ENCODE measurements at places on chromosomes 2 and 18. TPM values are rescaled to one million over a fixed set of nuclear protein-coding genes. Genes with fewer than 3 reads are reported as not detected.

DNA sequence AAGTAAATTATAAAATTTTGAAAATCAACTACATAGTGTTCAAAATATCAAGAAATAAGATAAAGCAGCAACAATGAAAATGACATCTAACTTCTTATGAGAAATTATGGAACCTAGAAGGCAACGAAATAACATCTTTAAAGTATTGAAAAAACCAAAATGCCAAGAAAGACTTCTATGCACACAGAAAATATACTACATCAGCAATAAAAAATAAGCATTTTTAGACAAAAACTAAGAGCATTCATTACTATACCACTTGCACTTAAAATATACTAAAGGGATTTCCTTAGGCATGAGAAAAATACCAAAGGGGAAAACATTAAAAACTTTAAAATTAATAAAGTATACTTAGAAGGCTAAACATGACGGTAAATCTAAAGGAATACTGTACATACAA is 556.3 kb downstream of the NUP35 start:
- no peak for DNase-seq
- no peak overlapping the region for H3K27ac ChIP-seq
- H3K4me3 ChIP-seq = no peak overlapping the region
- no peaks in the 10 kb centered on the region for H3K4me1 ChIP-seq
- H3K36me3 ChIP-seq = no peaks in the 10 kb centered on the region

Gene PLB1
- 33.6 TPM for total RNA-seq

DNA sequence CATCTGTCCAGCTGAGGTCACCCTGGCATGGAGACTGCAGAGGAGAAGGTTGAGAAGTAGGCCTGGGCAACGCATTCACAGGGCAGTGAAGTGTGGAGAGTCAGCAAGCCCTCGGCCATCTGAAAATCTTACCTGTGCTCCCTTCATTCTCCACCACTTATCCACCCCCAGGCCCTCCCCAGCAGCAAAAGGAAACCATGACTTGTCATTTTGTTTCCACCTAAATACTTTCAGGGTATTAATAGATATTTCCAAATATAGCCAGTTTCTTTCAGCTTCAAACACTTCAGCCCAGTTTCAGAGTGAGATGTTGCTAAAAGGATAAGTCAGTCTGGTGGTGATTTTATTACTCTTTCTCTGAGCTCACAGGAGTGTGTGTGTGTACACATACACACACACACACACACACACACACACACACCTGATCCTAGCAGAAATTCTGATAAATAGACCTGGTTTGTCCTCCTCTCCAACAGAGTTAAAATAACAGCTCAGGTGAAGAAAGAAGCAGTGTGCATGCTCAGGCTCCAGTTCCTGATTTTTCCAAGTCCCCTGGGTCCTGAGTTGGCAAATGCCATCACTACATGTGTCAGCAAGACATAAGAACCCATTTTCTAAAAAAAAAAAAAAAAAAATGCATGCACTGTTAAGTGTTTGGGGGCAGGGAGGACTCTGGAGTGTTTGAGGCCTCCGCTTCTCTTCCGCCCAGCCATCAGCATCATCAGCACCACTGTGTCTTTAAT is 82.8 kb downstream of the LOXHD1 start:
- H3K27ac ChIP-seq = no peak overlapping the region
- H3K4me3 ChIP-seq = no peak overlapping the region

DNA sequence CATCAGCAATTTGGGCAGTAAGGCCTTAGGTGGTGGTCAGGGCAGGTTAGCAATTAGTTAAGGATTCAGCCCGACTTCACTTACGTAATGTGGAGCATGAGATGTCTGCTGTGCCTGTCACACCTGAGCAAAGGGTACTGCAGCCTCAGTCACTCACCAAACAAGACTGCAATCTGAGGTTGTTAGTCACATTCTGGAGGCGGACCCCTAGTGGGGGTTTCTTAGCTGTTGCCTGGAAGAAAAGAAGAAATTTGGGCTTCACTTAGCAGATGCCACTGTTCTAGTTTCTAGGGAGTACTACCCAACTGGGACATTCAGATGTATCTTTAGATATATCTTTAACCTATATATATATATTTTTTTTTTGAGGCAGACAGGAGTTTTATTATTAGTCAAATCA is 529.9 kb downstream of the SLC4A3 start:
- no peaks in the 10 kb centered on the region for H3K27me3 ChIP-seq
- no peak overlapping the region for H3K4me3 ChIP-seq
- H3K4me1 ChIP-seq = no peaks in the 10 kb centered on the region
- H3K27ac ChIP-seq = no peak overlapping the region
- no peaks in the 10 kb centered on the region for H3K36me3 ChIP-seq

- H3K27ac ChIP-seq = no peak overlapping the region
- H3K4me3 ChIP-seq = no peak overlapping the region
- H3K27me3 ChIP-seq = no peaks in the 10 kb centered on the region
- H3K4me1 ChIP-seq = no peaks in the 10 kb centered on the region
- H3K36me3 ChIP-seq = no peaks in the 10 kb centered on the region
Measured at GRCh38 chr2:24110660-24111303, 12.4 kb downstream of the PFN4 start.

Gene DSG1
- total RNA-seq = not detected

Gene LRRFIP1
- 49.7 TPM for total RNA-seq

DNA sequence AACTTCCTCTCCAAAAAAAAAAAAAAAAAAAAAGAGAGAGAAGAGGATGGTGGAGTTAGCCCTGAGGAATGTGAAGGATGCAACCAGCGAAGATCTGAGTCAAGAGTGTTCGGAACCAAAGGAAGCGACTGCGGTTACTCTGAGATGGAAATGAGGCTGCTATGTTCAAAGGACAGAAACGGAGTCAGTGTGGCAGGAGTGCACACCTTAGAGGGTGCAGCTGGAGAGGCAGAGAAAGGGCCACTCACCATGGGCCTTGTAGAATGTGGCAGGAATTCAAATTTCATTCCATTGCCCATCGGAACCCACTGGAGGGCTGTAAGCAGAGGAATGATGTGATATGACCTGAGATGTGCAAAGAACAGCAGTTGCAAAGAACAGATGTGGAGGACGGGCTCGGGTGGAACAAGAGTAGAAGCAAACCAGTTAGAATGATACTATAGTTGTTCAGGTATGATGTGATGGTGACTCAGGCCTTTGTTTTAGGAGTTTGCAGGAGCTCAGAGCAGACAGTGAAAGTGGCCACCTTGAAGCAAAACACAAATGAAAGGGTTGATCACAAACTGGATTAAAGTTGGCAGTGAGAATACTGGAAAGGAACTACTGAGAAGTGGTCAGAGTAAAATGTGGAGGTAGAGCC is 22.6 kb downstream of the ITGA6 start:
- no peak overlapping the region for H3K4me3 ChIP-seq
- no peaks in the 10 kb centered on the region for H3K36me3 ChIP-seq
- H3K27me3 ChIP-seq = no peaks in the 10 kb centered on the region
- H3K27ac ChIP-seq = no peak overlapping the region
- no peaks in the 10 kb centered on the region for H3K4me1 ChIP-seq

GRCh38 chr18:23069481-23069880 is 65.8 kb upstream of the CABLES1 start:
- H3K4me3 ChIP-seq = no peak overlapping the region
- no peaks in the 10 kb centered on the region for H3K36me3 ChIP-seq
- H3K27ac ChIP-seq = no peak overlapping the region
- no peak for DNase-seq
- no peaks in the 10 kb centered on the region for H3K27me3 ChIP-seq

GRCh38 chr2:156511803-156512202 is 75.6 kb downstream of the GPD2 start:
- H3K27ac ChIP-seq = no peak overlapping the region
- no peaks in the 10 kb centered on the region for H3K27me3 ChIP-seq
- H3K36me3 ChIP-seq = peaks cover 4% of the 10 kb centered on the region
- DNase-seq = no peak

GRCh38 chr2:231655488-231655887 is 52.8 kb upstream of the PTMA start:
- no peak for DNase-seq
- H3K4me1 ChIP-seq = no peaks in the 10 kb centered on the region
- H3K36me3 ChIP-seq = no peaks in the 10 kb centered on the region
- H3K27me3 ChIP-seq = no peaks in the 10 kb centered on the region

Gene MOB4
- 41.5 TPM for total RNA-seq

Gene VWA3B
- total RNA-seq = not detected

GRCh38 chr2:19425419-19425818 is 67.0 kb upstream of the OSR1 start:
- H3K4me3 ChIP-seq = no peak overlapping the region
- no peaks in the 10 kb centered on the region for H3K36me3 ChIP-seq
- H3K27ac ChIP-seq = no peak overlapping the region
- no peaks in the 10 kb centered on the region for H3K27me3 ChIP-seq
- no peak for DNase-seq

DNA sequence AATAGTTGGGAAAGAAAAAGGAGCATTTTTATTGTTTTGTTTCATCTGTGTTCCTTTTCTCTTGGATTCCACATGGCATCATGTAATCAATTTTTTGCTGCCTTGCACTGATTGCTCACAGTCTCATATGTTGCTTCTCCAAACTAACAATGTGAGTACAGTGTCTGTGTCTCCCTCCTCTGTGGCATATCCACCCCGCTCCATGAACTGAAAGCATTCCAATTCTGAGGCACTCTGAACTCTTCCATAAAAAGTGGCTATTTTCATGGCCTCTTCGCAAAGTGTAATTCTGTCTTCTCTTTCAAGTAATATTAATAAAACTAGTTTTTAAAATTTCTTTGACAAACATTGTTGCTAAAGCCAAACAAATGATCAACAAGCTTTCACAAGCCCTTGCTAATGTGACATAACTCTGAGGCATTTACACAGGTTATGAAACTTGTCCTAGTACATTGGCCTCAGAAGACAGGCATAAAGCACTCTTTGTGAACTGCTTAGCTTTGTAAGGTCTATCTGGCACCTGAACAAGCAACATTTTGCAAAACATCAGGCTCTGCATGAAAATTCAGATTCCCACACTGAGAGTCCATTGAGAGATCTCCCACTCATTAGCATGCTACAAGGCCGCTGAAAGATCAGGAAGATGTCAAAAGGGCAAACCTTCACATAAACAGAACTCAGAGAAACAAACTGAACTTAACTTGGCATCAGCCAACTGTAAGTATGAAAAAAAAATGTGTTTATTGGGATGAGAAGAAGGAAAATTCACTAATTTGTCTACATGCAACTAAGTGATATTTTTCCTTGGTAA is 33.0 kb downstream of the GPR75 start:
- peaks cover 11% of the 10 kb centered on the region for H3K4me1 ChIP-seq
- no peak overlapping the region for H3K4me3 ChIP-seq
- H3K27ac ChIP-seq = no peak overlapping the region
- H3K36me3 ChIP-seq = no peaks in the 10 kb centered on the region
- no peaks in the 10 kb centered on the region for H3K27me3 ChIP-seq
- peak; percentile 32 for DNase-seq

DNA sequence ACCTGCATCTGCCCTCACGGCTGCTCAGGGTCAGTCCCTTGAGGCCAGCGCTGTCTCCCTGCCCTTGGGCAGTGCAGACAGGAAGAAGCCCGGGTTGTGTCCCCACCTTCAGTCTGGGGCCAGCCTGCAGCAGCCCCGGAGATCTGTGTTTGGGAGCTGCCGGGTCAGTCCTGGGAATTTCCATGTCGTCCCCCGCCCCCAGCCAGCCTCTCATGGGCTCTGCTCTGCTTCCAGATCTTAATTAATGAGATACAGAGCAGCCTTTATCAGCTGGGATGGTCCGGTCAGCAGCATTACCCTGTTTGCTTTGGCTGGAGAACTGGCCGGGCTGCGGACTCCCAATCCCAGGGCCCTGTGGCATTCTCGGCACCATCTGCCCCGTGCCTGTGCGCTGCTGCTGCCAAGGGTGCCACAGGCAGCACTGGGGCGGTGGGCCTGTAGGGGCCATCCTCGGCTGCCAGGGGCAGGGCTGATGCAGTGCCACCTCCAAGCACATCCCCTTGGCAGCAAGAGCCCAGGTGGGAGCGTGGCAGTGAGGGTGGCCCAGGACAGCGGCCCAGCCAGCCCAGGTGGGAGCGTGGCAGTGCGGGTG is 2.4 kb downstream of the BOK start:
- peaks cover 4% of the 10 kb centered on the region for H3K27me3 ChIP-seq
- peaks cover 12% of the 10 kb centered on the region for H3K4me1 ChIP-seq
- no peak overlapping the region for H3K27ac ChIP-seq
- no peaks in the 10 kb centered on the region for H3K36me3 ChIP-seq
- no peak for DNase-seq
- H3K4me3 ChIP-seq = peak overlapping the region; percentile 97

DNA sequence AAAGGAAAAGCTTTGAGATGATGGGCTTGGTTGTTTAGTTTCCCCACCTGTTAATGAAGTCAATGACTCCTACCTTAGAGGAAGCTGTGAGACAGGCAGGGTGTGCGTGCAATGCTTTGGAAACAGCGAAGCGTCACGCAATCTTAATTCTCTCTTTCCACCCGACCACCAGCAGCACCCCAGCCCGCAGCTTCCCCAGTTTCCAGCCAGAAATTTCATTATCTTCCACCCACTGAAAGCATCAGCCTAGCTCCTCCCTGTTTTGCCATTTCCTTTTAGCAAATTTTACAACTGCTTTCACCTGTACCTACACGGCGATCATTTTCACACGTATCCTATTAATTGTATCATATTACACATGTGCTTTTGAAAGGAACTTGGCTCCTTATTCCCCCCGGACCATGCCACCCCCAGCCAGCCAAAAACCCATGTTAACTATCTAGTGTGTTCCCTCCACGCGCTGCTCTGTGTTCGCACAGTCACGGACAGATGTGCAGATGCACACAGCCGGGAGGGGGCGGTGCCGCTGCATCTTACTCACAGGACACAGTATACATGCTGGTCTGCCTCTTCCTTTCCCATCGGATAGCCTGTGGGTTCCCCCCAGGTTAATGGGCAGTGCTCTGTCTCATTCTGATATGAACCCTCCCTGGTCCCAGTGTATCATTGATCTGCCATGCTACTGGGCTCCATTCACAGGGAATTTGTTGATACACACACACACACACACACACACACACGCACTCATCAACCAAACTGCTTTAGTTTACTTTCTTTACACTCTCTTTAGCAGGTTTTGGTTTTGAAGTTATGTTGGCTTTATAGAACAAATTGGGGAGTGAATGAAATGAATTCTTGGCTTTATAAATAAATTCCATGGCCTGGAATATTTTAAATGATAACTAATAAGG is 22.4 kb downstream of the CYP27C1 start:
- H3K27me3 ChIP-seq = no peaks in the 10 kb centered on the region
- H3K4me3 ChIP-seq = no peak overlapping the region
- H3K36me3 ChIP-seq = no peaks in the 10 kb centered on the region
- no peaks in the 10 kb centered on the region for H3K4me1 ChIP-seq
- no peak overlapping the region for H3K27ac ChIP-seq
- DNase-seq = peak; percentile 70

DNA sequence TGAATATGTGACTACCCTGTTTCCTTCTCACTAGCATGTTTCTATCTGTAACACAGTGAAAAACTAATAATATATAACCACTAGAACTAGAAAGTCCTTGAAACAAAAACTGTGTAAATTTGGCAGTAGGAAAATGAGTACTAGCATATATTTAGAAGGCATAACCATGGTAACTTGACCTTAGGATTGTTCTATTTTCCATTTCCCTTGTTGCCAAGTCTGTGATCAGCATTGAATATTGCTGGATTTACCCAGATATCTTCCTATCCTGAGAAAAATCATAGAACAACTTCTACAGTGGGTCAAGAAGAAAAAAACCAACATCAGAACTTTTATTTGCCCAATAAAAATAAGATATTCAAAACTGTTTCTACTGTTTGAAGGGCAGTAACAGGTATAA is 563.9 kb upstream of the NRXN1 start:
- no peaks in the 10 kb centered on the region for H3K4me1 ChIP-seq
- H3K27me3 ChIP-seq = no peaks in the 10 kb centered on the region
- no peak for DNase-seq
- no peak overlapping the region for H3K4me3 ChIP-seq
- H3K27ac ChIP-seq = no peak overlapping the region
